B cell (primary cell): ENCODE measurements at places on chromosomes 5 and 9.

DNA sequence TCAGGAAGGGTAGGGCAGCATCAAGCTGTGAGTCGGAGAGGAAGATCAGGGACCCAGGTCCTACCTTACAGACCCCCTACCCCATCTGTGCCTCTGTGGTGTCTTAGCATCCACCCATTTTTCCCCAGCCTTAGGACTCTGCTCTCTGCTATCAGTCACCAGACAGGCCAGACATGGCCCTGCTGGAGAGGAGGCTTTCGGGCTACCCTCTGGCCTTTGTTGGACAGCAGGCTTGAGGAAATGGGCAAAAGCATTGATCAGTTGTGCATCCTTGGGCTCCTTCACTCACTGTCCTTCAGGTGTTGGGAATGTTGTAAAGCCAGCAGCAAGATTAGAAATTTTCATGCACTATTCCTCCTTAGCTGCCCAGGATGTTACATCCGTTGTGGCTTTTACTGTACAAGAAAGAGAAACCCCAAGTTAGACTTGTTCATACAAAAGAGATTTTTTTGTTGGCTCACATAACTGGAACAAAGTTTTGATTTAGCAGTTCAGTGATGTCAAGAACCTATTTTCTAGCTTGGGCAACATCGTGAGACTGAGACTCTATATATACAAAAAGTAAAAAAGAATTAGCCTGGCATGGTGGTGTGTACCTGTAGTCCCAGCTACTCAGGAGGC, 17.4 kb upstream of the TNFAIP8 start:
- no peak for DNase-seq

DNA sequence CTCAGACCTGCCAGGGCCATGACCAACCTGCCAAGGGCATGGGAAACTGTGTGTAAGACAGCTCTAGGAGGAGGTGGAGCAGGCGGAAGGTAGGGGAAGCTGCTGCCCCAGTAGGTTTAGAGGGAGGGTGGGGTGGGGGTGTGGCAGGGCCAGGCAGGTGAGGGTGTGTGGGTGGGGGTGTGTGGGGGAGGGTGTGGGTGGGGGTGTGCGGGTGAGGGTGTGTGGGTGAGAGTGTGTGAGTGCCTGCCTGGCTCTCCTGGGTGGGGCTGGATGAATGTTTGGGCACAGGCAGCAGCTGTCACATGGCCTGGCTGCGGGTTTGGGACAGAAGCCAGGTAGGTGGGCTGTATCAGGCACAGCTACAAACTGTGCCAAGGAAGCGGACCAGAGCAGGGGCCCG, 8.8 kb upstream of the N4BP3 start:
- no peak for DNase-seq

GRCh38 chr9:91211919-91212318, 149.8 kb downstream of the AUH start:
- no peak for DNase-seq

DNA sequence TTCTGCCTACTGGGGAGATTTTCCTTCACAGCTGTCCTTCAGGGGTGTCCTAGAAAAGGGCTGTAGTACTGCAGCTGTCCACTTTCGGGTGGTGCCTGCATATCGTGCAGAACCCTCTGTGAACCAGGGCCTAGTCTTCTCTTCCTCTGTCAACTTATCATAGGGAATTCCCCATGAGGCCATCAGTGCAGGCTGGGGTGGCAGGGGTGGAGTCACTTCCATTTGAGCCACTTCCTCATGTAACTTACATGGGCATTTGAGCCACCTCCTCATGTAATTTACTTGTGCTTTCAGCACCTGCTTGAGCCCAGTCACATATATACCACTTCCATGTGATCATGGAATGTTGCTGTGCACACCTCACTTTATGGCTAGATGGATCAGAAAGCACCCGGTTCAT, 742.0 kb upstream of the RGMB start:
- no peak for DNase-seq

DNA sequence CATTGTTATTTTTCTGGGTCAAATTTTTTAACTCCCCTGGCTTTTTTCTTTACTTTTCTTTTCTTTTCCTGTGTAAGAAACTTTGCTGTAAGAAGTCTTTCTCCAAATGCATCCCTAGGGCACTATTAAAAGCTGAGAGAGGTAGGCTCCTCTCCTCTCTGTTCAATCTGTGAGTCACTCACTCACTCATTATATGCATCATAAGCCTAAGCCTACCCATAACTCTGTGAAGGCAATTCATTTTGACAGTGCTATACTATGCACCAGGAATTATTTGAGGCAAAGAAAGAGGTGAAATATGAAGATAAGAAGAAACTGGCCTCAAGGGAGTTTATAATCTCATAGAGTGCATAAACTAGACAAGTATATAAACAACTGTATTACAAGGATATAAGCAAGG, 67.9 kb upstream of the PRR16 start:
- DNase-seq, result no peak
